ENCODE measurements at places on chromosomes 3 and 15.

- no peak for DNase-seq
Measured at GRCh38 chr15:37037071-37037655, 63.2 kb downstream of the MEIS2 start.

DNA sequence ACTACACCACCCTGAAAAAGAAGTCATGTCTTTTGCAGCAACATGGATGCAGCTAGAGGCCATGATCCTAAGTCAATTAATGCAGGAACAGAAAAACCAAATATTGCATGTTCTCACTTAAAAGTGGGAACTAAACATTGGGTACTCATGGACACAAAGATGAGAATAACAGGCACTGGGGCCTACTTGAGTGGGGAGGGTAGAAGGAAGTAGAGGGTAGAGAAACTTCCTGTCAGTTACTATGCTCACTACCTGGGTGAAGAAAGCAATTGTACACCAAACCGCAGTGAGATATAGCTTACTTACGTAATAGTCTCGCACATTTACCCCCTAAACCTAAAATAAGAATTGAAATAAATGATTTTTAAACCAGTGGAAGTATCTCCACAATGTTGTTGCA is 480.5 kb upstream of the ARRDC4 start:
- DNase-seq: no peak

DNA sequence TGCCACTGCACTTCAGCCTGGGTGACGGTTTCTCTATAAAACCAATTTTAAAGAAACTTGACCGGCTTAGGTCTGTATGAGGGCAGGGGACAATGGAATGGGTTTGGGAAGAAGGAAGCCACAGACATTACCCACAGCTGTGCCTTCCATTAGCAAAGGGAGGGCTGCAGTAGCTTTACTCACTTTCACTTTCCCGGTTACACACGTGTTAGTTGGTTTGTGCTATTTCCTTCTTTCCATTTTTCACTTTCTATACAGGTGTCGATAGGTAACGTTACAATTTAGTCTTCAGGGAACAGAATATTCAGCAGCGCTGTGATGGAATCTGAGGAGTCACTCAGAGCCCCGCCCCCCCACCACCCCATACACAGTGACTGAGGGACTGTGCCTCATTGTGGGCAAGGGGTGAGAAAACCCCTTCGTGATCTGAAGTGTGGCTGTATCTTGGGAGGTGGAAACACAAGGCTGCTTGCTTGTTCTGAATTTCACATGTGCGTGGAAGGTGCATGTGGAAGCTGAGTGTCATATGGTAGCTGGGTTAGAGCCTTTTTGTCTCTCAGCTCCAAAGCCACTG is 44.8 kb upstream of the RPL32 start:
- DNase-seq: peak; percentile 2

DNA sequence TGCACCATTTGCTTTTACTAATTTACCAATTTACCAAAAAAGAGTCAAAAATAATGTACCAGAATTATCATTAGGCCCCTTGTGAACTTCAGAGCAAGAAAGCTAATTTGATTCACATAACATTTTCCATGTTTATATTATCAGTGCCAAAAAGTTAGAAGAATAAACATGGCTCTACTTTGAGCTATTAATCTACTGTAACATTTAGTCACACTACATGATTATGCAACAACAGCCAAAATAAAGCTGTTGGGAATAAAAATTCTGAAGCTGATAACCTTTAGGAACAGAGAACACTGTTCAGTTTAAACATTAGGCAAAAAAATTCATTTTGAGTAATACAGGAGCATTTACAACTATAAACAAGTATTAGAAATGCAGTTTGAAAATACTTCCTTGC is 63.6 kb downstream of the PROS1 start:
- no peak for DNase-seq

Measured in psoas muscle (tissue), 8 donors.